ENCODE measurements at places on chromosomes 6 and 20.

GRCh38 chr6:109202409-109203264, 107.3 kb downstream of the CEP57L1 start:
- DNase-seq: no peak

DNA sequence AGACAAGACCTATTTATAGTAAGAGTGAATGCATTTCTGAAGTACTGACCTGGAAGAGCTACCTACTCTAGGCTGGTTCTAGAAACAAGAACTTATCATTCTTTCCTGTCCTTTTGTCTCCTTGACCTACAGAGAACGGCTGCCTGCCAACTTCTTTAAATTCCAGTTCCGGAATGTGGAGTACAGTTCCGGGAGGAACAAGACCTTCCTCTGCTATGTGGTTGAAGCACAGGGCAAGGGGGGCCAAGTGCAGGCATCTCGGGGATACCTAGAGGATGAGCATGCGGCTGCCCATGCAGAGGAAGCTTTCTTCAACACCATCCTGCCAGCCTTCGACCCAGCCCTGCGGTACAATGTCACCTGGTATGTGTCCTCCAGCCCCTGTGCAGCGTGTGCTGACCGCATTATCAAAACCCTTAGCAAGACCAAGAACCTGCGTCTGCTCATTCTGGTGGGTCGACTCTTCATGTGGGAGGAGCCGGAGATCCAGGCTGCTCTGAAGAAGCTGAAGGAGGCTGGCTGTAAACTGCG, 8.3 kb downstream of the APOBEC2 start:
- no peak for DNase-seq

GRCh38 chr6:33412140-33413009, 1.6 kb downstream of the PHF1 start:
- no peak for DNase-seq

DNA sequence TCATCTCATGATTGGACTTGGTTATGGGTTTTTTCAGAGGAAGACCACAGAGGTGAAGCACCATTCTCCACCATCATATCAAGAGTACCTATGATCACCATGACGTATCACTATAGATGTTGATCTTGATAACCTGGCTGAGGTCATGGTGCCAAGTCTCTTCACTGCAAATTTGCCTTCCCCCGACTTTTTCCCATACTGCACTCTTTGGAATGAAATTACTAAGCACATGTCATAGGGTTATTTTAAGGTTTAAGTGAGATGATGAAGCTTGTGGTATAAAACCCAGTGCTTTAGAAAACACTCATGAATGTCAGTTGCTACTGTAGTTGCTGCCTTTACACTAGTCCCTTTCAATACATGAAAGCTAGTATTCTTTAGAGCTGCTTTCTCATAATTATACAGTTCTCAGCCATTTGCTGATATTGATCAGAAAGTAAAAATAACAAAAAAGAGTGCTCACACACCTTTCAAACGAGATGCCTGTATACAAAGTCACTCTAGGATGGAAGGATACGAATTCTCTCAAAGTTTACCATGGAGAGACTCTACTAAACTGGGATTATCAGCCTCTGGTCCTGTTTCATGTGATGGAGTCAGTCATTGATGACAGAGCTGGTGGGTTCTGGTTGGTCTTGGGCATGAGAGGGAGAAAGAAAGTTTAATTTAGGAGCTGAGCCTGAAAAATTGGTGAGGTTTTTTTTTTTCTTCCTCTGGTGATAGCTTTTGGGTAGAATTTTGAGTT, 228.1 kb downstream of the PRL start:
- no peak for DNase-seq

- no peak for DNase-seq
Observed at GRCh38 chr6:27668442-27669294, 195.8 kb upstream of the ZNF184 start.

GRCh38 chr6:170139531-170139930, 151.3 kb downstream of the DLL1 start:
- DNase-seq: no peak

DNA sequence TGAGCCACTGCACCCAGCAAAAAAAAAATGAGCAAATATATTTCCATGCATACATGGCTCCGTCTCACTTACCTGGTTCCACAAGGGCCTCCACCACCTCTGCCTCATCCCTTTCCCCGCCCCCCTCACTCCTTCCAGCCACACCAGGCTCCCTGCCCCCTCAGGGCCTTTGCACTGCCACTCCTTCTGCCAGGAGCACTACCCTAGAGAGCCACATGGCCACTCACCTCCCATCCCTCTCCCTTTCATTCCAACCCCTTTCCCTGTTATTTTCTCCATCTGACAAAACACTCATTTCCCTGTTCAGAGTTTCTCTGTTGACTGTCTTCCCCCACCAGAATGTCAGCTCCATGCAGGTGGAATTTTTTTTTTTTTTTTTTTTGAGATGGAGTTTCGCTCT, 12.8 kb downstream of the SNAI1 start:
- no peak for DNase-seq

DNA sequence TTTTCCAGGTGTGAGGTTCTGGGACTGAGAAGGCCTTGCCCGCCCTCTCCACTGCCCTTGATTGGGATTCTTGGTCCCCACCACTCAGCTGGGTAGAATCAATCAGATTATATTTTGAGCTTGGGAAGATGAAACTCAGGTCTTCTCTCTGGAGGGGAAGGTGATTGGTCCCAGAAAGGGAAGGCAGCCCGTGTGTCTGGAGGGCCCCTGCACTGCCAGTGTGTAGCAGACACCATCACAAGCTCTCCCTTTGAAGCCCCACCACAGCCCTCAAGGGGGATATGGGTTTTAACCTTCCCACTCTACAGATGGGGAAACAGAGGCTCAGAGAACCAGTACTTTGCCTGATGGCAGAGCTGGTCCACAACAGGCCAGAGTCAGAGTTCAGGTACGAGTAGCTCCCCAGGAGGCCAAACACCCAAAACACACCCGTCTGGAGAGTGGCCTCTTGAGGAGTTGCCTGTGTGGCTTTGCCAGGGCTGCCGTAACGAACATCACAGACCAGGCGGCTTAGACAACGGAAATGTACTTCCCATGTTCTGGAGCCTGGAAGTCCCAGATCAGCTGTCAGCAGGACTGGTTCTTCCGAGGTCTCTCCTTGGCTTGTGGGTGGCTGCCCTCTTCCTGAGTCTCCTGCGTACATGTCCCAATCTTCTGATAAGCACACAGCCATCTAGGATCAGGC, 205.6 kb downstream of the SYNDIG1 start:
- no peak for DNase-seq

DNA sequence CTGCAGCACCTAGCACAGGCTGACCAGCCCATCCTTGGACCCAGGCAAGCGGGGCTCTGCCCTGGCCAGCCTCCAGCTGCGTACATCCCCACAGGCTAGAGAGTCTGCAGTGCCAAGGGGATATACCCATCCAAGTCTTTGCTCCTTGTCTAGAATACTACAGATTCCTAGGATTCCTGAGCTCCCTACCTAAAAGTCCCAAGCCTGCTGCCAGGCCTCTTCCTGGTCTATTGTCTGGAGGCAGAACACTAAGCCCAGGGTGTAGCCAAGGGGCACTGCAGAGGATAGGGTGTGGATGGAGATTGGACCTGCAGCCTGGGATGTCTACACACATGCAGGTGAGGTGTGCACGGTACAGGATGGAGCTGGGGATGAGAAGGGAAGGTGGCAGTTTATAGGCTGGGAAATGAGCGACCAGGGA, 90.0 kb upstream of the SIRPA start:
- DNase-seq: no peak

DNA sequence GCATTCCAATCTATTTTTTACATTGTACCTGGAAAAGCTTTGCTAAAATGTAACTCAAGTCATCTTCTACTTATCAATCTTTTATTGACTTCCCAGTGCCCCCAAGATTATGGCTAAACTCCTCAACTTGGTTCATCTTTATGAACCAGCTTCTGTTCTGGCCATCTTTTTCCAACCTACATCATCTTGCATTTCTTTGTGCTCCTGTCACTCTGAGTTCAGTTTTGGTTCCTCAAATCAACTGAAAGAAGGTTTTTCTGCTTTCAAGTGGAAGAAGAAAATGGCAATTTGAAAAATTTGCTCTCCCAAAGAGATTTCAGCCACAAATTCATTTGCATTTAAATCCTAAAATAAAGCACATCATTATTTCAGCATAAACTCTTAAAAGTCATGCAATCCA, 41.8 kb downstream of the GPX5 start:
- DNase-seq: no peak

DNA sequence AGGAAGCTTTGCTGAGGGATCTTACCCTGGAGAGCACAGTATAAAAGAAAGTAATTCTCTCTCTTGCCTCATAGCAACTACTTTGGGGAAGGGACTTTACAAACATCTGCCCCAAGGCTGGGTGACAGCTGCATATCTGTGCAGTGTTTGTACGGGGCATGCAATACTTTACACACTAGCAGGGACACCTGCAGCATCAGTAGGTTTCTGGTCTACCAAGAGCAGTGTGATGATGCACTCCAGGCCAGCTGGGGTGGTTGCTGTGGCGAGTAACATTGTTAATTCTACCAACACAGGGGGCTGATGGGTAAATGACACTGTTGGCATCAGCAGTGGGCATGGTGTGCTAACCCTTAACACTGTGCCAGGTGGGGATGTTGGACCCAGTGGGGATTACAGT, 48.0 kb downstream of the ADTRP start:
- DNase-seq: no peak

DNA sequence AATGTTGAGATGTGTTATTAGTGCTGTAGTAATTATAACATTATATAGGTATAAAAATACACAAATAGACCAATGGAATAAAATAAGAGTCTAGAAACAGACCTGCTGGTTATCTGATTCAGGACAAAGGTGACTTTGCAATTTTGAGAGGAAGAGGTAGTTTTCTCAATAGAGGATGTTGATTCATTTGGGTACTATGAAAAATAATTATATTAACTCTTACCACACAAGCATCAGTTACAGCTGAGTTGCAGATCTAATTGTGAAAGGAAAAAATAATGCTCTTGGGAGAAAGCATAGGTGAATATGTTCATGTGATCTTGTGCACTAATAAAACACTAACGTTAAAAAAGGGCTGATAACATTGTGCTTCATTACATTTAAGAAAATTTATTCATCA, 103.0 kb downstream of the BCKDHB start:
- DNase-seq: no peak

DNA sequence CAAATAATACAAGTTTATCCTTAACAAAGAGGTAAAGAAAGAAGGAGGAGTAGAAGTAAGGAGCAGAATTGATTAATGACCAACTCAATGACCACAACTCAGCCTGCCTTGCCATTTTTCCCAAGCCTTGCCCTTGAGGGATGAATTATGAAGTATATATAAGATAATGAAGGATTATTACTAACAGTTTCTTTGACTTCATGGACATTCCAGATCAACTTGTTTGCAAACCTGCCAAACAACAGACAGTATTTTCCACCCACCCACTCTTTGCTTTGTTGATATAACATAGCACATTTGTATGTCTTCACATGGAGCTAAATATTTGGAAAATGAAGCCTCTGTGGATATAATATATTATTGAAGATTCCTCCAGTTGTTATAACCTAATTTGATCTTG, 9.9 kb upstream of the C6orf141 start:
- no peak for DNase-seq

- DNase-seq: no peak
Observed at GRCh38 chr6:125102891-125103290, 50.7 kb upstream of the TPD52L1 start.

DNA sequence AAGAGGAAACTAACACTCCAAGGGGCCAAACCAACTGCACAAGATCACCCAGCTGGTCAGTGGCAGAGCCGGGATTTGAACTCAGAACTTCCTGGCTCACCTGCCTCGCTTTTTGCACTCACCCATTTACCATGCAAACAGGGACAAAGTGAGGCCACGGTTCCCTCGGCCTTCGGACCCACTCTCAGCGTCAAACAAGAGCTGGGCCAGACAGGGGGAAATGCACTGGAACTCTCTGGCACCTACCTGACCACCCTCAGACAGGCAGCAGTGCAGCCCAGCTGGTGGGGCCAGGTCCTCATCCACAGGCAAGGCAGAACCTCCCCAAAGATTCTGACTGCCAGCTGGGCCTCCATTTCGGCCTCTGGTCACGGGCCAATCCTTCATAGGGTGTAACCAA, 93.7 kb upstream of the SRSF6 start:
- no peak for DNase-seq

DNA sequence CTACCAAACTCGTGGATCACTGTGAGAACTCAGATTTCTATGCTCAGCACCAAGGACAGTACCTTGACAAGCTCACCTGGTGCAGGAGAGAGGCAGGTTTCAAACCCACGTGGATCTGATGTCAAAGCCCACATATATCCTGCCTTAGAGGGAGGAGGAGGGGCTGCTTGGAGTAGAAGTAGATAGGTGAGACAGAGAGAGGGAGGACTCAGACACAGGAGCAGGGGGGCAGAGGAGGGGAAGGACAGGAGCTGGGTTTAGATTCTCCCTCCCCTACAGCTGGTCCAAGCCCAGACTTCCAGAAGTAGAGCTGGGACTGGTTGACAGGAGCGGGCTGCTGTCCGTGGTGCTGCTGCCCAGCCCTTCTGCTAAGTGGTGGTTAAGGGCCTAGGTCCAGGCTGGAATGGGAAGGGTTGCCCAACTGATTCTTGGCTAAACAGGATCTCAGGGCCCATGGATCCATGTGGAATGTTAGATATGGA, 77.5 kb downstream of the CDH22 start:
- no peak for DNase-seq

GRCh38 chr6:72746276-72746675, 124.4 kb downstream of the KCNQ5 start:
- DNase-seq: no peak

DNA sequence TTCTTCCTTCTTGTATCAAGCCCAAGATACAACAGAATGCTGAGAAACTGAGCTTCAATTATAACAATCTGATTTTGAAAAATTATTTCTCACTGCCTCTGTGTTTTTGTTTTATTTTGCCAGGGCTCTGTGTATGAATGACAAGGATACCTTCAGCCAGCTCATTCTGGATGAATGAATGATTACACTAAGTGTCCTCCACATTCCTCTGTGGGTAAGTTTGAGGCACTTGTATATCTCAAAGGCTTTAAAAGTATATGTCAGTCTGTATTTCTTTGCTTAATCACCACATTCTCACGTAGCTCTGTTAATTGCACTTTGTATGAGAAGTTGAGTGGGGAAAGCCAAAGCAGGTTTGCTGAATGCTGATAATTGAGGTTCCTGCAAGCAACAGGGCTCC, 95.1 kb downstream of the TIAM2 start:
- no peak for DNase-seq

DNA sequence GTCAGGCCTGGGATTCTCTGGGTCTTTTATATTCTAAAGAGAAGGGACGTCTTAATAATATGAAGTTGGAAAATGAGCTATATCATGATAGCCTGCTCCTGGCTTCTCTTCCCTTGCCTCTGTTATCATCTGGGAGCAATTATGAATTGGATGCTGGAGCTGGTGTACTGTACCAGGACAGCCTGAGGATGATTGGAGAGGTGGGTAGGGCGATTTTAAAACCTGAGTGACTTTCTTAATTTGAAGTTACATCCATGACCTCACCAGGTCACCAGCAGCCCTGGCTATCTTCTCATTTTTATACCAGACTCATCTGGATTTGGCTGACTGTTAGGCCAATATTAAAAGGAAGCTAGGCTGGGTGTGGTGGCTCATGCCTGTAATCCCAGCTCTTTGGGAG, 317.6 kb downstream of the CLIC5 start:
- no peak for DNase-seq

Data from omental fat pad (tissue), 4 donors.